ENCODE measurements at places on chromosomes 1 and 21. TPM values are rescaled to one million over a fixed set of nuclear protein-coding genes. Genes with fewer than 3 reads are reported as not detected.

The MX2 gene
- polyA plus RNA-seq, result 0.69 TPM

The TTC3 gene
- polyA plus RNA-seq, result 27.2 TPM

The NCAM2 gene
- polyA plus RNA-seq, result 0.06 TPM

The RPS6KC1 gene
- 3.5 TPM for polyA plus RNA-seq
